Astrocyte (in vitro differentiated cells and primary cell): ENCODE measurements at places on chromosomes 4 and X.

- peak; percentile 79 for DNase-seq
Observed at GRCh38 chrX:15680401-15680800, 15.8 kb upstream of the CLTRN start.

DNA sequence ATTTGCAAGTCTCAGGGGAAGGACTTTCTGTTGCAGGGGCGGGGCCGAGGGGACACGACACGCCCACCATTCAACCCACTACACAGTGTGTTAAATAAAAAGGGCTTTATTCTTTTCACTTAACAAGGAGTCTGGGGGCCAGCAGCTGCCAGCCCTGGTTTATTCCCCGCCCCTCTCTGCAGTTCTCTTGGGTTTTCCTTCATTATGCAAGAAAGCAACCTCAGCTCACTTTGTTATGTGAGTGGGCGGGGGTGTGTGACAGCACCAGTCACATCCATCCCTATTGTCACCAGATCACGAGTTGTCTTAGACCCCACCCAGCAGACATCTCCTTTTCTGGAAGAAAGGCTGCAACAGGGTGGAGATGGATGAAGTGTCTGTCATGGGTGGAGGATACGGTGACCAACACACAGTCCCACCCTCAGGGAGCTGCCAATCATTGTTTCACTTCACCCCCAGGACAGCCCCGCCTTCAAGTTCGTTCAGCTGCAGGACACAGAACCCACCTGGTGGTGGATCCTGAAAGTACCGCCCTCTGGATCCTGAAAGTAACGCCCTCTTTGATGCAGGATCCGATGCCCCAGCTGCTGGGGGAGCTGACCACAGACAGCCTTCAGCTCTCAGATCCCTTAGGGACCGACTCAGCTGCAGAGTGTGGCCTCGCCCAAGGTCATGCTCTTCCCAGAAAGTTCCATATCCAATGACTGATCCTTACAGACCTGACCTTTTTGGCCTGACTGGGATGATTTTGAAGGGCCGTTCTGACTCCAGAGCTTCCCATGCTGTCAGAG lies 79.6 kb downstream of the SMIM20 start:
- peak; percentile 35 for DNase-seq

- DNase-seq, result no peak
Observed at GRCh38 chr4:18529482-18529881, 507.9 kb upstream of the LCORL start.

- DNase-seq, result no peak
Observed at GRCh38 chr4:121554382-121554781, 142.4 kb downstream of the ANXA5 start.

GRCh38 chrX:123713434-123713833 lies 19.4 kb downstream of the THOC2 start:
- DNase-seq, result no peak

DNA sequence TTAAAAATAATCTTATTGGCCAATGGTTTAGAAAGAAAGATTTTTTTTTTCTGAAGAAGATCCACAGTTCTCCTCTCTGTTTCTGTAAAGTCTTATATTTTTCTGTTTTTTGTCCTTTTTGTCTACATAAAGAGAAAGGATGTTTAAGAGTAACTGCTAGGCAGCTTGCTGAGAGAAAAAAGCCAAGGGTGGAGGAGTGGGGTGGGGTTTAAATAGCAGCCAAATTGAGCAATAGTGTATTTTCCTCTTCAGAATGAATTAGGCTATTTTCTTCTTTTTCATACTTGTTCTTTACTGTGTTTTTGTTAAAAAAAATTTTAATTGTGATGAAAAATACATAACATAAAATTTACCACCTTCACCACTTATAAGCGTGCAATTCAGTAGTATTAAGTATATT lies 224.6 kb downstream of the SOWAHB start:
- no peak for DNase-seq

DNA sequence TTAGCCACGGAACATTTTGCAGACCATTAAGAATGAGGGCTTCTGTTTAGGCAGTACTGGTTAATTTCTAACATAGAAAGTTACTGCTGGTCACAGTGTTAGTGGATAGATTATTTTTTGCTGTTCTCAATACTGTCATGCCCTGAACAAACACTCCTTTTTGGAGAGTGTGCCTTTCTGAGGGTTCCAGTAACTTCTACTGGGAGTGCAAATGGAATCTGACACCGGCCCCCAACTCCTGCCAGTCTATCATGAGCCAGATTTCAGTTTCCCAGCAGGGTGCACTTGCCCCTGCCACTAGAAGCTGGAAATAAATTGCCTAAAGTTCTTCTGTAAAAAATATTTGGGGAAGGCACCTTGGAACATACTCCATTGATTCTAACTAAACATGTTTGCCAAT lies 224.4 kb upstream of the GPC4 start:
- no peak for DNase-seq

DNA sequence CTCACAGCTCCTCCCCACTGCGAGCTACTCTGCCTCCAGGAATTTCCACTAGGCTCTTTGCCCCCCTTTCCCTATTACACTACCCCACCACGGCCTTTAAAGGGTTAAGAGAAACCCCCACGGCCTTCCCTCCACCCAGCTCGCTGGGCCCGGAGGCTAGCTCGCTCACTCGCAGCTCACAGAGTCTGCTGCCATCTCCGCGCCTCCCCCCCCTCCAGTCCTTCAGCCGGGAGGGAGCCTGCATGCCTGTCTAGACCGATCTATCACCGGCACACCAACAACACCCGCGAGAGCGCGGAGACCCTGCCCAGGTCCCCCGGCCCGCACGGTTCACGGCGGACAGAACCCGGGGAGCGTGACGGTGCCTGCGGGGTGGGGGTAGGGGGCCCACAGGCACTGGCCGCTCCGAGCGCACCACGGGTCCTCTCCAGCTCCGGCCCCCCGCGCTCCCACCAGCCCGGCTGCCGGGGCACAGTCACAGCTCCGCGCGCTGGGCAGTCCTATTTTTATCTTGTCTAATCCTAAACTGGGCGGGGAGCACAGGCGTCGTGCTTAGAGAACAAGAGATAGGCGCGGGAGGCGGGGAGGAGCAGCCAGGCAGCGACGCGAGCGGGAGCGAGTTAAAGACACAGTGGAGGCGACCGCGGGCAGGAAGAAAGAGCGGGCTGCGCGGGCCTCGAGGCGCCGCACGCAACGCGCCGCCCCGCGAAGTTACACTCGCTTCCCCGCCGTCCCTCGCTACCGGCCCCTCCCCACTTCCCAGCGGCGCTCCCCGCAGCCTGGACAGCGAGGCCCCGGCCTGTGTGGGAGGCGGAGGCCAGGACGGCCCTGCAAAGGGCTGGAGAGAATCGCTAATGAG lies 3.5 kb downstream of the BCOR start:
- DNase-seq, result no peak

DNA sequence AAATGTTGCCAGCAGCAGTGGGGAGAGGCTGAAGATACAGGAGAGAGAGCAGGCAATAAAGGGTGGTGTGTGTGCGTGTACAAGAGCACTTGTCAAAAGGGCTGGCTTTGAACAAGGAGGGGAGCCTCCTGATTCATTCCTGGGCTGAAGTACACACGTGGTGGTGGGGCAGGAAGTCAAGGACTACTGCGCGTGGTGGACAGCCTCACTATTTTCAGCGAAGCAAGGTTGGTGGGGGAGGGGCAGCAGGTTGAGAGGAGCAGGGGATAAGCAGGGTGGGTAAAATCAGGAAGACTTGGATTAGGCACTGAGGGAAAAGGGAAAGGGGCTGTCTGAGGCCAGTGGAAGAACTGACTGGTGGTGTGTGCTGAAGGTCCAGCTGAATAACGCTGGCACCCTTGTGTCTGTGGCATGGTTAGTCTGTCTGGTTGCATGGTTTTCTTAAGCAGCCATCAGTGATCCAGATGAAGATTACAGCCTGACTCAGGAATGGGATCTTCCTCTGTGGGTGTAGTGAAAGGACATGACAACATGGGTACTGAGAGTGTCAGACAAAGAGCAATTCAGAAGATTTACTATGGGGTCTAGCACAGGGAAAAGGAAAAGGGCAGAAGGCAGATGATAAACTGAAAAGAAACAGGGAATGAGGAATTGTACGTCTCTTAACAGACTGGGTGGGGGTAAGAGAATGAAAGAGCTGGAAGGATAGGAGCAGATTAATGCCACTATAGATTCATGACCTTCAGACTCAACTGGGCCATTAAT lies 149.8 kb downstream of the CHM start:
- DNase-seq, result no peak

DNA sequence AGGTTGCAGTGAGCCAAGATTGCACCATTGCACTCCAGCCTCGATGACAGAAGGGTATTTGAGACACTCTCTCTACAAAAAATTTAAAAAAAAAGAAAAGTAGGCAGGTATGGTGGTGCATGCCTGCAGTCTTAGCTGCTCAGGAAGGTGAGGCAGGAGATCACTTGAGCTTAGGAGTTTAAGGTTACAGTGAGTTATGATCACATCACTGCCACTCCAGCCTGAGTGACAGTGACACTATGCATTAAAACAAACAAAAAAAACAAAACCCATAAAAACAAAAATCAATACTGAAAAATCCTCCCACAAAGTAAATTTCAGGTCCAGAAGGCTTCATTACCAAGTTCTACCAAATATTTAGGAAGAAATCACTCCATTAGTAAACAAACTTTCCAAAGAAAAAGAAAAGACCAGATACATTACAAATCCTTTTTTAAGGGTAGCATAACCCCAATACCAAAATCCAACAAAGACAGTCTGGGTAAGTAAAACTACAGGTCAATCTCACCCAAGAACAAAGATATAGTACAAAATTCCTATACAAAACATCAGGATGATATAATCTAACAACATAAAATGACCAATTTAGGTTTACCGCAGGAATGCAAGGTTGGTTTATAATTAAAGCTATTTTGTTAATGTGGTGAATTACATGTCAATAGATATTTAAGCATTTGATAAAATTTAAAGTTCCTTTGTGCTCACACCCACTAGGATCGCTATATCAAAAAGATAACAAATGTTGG lies 11.7 kb downstream of the NELFA start:
- no peak for DNase-seq

- no peak for DNase-seq
Observed at GRCh38 chrX:4550018-4550417, 836.6 kb upstream of the PRKX start.

DNA sequence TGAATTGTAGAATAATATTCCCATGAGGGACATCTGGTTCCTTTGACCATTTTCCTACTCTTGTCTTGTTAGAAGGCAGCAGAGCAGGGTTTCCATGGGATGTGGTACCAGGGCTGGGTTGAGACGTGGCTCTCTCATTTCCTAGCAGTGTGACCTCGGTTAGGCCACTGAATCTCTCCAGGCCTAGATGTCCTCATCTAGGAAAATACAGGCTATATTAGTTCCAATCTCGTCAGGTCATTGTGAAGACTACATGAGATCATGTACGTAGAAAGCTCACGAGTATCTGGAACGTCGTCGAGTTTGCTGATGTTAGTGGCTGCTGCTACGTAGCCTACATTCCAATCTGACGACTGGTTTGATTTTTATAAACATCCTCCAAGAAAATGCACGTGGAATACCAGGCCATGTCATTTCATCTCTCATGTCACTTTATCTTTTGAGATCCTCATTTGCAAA lies 278.2 kb upstream of the GATB start:
- DNase-seq, result peak; percentile 91

DNA sequence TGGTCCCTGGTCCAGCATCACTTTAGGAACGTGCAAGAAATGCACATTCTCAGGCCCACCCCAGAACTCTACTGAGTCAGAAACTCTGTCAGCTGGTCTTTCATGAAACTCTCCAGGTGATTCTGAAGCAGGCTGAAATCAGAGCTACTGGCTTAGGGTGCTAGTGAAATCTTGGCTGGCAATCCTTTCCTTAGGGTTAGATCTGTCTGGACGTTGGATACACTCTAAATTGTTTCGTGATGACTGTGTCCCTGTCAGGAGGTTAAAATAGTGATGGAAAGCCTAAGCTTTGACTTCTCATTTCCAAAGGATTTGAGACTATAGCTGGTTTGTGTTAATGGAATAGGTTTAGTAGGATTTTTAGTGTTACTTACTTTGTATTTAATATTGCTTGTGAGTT lies 99.1 kb downstream of the ARHGAP10 start:
- peak; percentile 67 for DNase-seq

DNA sequence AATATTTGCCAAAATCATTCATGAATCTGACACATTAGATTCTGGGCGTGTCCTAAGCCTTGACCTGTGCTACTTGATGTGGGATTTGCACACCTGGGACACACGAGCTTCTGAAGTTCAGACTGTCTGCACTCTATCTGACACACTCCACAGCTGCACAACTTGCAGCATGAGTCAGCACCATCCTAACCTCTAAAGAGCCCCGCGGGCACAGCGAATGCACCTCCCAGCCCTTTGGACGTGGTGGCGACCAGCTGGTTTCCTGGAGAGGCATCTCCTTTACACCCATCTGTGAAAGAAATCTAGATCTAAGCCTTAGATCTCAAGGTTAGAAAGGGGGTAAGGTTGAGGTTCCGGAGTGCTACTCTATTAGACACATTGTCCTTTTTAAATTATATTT lies 69.2 kb downstream of the SORBS2 start:
- peak; percentile 51 for DNase-seq

DNA sequence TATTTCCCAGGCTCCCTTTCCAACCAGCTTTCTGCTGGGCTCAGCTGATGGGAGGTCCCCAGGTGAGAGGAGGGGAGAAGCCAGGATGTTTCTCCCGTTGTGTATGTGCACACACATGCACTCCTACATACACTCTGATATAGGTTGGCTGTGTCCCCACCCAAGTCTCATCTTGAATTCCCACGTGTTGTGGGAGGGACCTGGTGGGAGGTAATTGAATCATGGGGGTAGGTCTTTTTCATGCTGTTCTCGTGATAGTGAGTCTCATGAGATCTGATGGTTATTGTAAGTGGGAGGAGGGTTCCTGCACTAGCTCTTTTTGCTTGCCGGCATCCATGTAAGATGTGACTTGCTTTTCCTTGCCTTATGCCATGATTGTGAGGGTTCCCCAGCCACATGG lies 11.7 kb upstream of the HTRA3 start:
- no peak for DNase-seq

- peak; percentile 93 for DNase-seq
Observed at GRCh38 chr4:156291317-156291716, 337.7 kb upstream of the CTSO start.

GRCh38 chrX:81120936-81121371 lies 80.8 kb downstream of the HMGN5 start:
- DNase-seq, result peak; percentile 22
